AG10803 (cell line): ENCODE measurements at places on chromosomes 7 and 10.

- no peak for DNase-seq
Measured at GRCh38 chr7:38274486-38274885, 1.1 kb upstream of the TARP start.

GRCh38 chr7:67771846-67772605 lies 775.4 kb downstream of the TYW1 start:
- DNase-seq: no peak

GRCh38 chr10:131453721-131454634 lies 142.5 kb upstream of the TCERG1L start:
- DNase-seq: no peak

DNA sequence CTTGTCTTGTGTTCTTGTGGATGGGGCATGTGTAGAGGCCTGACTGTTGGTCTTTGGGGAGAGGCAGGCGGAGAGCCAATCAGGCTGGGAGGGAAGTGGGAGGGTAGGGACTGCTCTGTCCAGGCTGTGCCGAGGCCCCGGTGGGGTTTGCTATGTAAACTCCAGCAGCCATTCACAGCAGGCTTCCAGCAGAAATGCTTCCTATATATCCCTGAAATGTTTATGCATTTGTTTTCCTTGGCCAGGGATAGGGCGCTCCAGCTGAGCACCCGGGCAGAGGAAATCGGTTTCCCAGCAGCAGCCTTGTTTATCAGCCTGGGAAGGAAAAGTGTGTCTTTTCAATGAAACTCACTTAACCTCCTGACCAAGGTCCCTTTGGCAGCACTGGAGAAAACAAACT lies 18.3 kb upstream of the AQP1 start:
- no peak for DNase-seq
